ENCODE measurements at places on chromosomes 16 and 17.

- DNase-seq: no peak
Observed at GRCh38 chr16:26019381-26020242, 327.9 kb downstream of the HS3ST4 start.

DNA sequence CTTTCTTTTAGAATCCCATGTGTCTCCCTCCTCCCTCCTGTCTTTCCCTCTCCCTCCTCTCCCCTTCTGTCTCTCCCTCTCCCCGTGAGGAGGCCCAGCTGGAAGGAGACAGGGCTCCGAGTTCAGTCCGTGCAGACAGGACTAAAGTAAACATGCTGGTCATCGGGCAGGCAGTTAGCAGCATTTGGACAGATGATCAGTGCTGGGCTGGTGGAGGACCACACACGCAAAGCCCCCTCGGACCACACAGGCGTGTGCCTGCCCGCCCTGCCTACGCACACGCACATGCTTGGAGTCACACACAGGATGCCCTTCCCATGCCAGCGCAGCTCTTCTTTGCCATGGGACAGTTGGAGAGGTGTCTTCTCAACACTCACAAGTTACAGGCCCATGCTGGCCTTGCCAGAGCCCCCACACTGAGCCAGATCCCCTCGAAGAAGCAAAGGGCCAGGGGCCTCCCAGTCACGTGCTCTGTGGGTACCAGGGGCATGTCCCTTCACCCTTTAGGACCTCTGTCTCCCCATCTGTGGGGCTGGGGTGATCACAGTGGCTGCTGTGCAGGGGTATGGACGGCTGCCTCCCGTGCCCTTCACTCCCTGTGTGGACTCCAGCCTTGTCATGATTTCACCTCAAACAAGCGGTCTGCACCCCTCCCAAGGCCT, 215.7 kb upstream of the FOXF1 start:
- DNase-seq: no peak

DNA sequence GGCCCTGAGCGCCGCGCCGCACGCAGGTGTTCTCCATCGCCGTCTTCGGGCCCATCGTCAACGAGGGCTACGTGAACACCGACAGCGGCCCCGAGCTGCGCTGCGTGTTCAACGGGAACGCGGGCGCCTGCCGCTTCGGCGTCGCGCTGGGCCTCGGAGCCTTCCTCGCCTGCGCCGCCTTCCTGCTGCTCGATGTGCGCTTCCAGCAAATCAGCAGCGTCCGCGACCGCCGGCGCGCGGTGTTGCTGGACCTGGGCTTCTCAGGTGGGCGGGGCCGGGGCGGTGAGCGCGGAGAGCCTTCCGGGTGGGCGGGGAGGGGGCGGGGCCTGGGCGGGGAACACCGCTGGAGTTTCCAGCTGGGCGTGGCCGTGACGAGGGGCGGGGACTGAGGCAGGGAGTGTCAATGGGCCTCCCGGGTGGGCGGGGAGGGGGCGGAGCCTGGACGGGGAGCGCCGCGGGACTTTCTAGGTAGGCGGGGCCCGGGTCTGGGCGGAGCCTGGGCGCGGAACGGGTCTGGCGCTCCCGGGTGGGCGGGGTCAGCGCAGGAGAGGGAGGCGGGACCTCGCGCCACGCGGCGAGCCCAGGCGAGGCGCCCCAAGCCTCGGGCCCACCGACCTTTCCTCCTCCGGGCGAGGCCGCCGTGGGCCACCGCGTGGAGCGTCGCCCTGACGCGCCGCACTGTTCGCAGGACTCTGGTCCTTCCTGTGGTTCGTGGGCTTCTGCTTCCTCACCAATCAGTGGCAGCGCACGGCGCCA, 2.4 kb downstream of the SYNGR3 start:
- DNase-seq: peak; percentile 84

DNA sequence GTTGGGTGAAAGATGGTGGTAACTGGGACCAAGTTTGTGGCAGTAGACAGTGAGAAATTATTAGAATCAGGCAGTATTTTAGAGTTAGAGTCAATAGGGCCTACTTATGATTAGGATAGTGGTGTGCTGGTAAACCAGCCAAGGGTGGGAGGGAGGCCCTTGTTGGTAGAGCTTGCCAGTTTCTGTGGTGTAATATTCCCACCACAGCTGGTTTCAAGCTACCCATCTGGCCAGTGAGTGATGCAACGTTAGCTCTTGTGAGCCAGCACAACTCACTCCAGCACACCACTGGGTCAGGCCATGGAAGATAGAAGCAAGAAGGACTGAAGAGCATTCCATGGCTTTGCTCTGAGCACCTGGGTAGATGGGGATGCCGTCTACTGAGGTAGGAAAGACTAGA, 34.9 kb downstream of the GNAO1 start:
- DNase-seq: no peak

- DNase-seq: peak; percentile 66
Observed at GRCh38 chr17:18257982-18258355, 569 bp downstream of the FLII start.

GRCh38 chr16:22948058-22948602, 134.2 kb downstream of the HS3ST2 start:
- DNase-seq: no peak

DNA sequence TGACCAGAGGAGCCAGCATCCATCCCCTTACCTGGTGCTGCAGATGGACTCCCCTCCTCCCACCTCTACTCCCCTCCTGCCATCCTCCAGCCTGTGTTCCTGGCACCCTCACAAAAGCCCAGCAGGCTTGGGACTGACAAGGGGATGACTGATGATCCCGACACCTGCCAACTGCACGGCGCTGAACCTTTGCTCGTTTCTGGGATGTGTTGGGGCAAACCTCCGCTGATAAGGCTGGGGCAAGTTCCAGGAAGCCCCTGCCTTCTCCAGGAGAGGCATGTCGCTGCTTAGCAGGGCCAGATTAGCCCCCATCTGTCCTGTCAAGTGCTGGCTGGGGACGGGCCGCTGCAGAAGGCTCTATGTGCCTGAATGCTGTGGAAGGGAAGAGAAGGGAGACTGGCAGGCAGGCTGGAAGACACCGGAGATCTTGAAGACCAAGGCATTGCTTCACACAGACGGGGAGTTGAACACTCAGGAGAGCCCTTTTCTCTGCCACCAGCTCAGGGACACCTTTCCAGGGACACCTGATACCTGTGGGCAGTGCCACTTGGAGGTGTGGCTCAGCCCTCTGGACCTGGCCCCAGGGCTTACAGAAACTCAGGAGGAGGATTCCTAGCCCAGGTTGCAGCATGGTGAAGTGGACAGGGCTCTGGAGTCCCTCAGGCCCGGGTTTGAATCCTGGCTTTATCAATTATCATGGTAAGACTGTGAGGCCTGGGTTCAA, 973 bp upstream of the KRT15 start:
- peak; percentile 73 for DNase-seq

GRCh38 chr17:61261001-61261637, 138.5 kb upstream of the TBX2 start:
- no peak for DNase-seq

- no peak for DNase-seq
Observed at GRCh38 chr17:14428648-14429029, 127.8 kb downstream of the HS3ST3B1 start.

GRCh38 chr16:30351586-30352419, 3.3 kb downstream of the CD2BP2 start:
- no peak for DNase-seq

DNA sequence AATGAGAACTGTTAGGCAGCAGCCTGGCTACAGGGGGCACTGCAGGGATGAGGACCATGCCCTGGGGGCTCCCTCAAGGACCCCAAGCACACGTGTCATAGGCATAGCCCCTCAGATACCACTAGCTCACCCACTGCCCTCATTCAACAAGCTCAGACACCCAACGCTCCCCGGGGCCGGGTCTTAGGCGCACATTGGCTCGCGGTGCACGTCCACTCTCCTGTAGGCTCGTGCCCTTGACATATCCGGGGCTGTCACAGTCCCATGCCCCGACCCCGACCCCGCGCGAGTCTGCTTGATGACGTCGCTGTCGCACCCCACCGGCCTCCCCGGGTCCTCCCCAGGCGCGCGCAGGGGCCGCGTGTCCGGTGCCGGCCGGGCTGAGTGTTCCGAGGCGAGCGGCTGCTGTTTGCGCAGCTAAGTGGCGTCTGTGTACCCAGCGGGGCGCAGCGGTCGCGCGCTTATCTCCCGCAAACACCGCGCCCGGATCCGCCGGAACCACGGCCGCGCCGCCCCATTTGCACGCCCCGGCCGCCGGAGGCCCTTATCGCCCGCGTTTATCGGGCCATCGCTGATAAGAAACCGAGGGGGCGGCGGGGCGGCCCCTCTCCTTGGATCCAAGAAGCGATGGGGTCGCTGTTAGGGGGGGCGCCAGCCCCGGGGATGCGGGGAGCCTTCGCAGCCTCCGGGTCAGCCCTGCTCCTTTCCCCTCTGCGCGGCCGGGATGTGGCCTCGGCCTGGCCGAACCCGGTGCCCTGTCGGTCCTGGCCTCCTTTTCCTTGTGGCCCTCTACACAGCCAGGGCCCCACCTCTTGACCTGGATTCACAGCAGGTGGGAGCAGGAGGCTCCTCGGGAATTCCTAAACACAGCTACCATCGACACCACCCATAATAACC, 20.7 kb upstream of the NAGS start:
- DNase-seq: peak; percentile 42

DNA sequence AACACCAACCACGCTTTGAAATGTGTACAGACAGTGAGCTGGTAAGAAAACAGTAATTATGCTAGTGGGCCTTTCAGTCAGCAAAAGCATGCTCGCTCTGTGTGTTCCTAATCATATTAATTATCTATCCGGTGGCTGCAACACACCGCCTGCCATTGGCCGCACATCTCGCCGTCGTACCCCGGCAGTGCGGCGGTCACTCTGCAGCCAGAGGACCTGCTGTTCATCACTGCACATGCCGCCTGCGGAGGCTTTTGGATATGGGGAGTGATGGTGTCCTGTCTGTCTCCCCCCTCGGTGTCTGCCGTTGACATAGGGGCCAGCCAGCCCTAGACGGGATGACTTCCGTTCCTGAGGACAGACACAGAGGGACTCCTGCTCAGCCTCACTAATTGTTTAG, 68.5 kb downstream of the RPA1 start:
- no peak for DNase-seq

DNA sequence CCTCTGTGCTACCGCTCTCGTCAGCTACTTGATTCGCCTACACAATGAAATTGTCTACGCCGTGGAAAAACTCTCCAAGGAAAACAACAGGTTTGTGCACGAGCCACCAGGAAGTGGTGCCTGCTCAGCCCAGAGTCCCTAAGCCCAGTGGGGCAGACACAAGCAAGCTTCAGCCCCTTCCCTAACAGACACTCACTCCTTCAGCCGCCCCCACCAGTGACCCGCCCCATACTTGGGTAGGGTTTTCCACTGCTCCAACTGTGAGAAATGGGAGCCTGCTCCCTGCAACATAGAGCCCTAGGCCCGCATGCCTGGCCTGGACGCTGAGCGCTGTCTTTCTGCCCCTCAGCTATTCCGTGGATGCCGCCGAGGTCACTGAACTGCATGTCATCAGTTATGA, 28.6 kb upstream of the ENDOV start:
- no peak for DNase-seq

DNA sequence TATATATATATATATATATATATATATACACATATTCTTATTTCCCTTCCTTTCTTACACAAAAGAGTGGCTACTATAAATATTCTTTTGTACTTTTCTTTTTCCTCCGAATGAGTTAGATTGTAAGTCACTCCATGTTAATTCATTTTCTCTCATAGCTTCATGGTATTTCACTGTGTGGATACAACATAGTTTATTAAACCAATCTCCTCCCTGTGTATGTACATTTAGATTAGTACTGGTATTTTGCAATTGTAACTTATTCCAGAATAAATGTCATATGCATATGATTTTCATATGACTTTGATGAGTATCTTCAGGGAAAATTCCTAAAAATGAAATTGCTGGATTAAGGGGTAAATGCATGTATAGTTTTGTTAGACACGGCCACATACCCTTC, 20.0 kb upstream of the FA2H start:
- no peak for DNase-seq

GRCh38 chr17:21089145-21089544, 37.6 kb upstream of the DHRS7B start:
- DNase-seq: no peak

DNA sequence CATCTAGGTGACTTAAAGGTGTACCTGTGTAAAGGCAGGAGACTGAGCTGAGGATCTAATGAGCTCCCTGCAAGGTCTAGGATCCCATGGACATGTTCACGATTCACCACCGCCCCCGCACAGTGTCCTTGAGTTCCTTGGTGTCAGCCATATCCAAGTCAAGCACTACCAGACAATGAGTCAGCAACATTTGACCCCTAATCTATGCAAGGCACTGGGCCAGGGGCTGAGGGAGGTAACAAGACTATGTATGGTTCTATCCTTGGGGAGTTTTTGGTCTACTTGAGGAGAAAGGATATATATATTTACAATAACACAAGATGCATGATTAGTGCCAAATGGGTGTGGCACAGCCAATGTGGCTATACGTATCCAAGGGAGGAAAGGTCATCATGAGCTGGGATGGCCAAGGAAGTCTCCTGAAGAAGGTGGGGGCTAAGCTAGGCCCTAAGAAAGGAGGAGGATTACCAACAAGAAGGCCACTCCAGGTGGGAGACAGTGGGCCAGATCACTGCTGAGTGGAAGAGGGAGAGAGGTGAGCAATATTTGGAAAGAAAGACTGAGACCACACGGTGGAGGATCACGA, 35.0 kb downstream of the ITGB3 start:
- DNase-seq: no peak

- no peak for DNase-seq
Observed at GRCh38 chr16:3170440-3171180, 17.4 kb upstream of the OR1F1 start.

GRCh38 chr16:20826039-20826566, 19.8 kb downstream of the REXO5 start:
- DNase-seq: no peak

- DNase-seq: peak; percentile 48
Observed at GRCh38 chr17:76053246-76054111, 18.8 kb downstream of the SRP68 start.

DNA sequence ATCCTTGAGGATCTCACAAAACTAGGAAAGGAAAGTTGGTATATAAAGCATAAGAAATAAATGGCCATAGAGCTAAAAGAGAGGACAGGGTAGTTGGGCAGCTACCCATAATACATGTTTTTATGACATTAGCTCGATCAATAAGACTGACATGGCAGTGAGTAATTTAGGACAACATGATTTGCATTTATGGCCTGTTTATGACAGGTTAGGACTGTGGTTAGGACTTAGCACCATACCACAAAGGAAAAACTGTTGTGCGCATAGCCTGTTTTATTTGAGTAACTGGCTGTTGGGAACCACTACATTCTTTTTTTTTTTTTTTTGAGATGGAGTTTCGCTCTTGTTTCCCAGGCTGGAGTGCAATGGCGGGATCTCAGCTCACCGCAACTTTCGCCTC, 18.0 kb upstream of the TRIM37 start:
- no peak for DNase-seq

DNA sequence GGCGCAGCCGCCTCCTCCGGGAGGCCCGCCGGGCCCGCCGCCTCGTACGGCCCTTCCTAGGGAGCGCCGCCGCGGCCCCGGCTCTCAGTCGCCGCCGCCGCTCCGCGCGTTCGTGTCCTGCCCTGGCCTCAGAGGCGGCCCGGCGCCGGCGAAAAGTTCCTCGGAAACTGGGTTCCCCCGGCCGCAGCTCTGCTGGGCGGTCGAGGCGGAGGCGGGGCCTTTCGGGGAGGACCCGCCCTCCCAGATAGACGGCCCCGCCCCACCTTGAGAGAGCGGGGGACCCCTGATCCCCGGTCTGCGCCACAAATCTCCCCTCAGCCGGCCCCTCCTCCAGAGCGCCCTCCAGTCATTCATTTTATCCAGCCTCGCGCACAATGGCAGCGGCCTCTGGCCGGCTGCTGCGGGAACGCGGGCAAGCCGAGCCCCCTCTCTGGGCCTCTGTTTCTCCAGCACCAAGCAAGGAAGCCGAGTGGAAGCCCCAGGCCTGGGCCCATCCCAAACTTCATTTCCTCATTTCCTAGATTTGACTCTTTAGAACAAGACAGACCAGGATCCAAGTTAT, at the start of gene SREBF1:
Gene SREBF1, minus strand, starts transcription at position 169 of the 562 bp plus-strand sequence. CDS start 169 bp downstream, outside the sequence.
- peak; percentile 57 for DNase-seq
